ENCODE measurements at places on chromosomes 2 and 18.

- DNase-seq = peak; percentile 87
These were observed 799.7 kb downstream of the LRP1B start for GRCh38 chr2:141331127-141331526.

GRCh38 chr18:48934723-48935432 lies 15.9 kb downstream of the SMAD7 start:
- peak; percentile 27 for DNase-seq

GRCh38 chr2:150258781-150259307 lies 228.6 kb downstream of the RND3 start:
- no peak for DNase-seq

DNA sequence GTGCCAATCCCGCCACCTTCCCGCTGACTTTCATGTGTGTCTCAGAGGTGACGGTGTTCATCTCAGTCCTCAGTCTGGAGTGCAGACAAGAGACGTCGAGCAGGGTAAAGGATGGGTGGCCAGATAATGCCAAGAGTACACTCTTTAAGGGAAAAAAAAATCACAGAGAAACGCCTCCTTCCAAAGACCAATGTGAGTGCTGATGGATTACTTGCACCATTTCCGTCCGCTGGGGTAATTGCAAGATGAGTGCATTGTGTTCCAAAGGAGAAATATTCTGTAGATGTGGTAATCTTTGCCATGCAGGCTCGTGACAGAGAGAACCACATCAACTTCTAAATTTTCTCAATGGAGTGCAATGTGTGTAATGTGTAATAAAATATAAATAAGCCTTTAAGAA lies 81.0 kb downstream of the KLHL29 start:
- DNase-seq = no peak

GRCh38 chr2:238032755-238033337 lies 28.0 kb upstream of the SCLY start:
- DNase-seq = no peak

DNA sequence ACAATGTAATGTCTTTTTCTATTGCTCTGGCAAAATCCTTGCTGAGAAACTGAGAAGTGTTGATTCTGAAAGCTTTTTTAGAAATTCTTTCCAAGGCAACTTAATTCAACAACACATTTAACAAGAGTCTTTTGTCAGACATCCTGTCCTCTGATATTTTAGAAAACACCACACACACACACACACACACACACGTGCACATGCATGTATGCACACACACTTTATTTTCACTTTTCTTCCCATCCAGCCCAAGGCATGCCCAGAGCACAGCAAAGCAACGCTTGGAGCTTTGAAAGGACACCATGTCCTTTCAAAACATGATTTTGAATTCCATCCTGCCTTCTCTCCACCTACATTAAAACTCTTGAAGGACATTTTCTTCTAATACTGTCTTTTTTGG lies 116.1 kb downstream of the ATL2 start:
- no peak for DNase-seq

GRCh38 chr2:96538487-96539214 lies 2.1 kb downstream of the ARID5A start:
- DNase-seq = no peak

- DNase-seq = no peak
These were observed 27.3 kb upstream of the E2F6 start for GRCh38 chr2:11493282-11493681.

GRCh38 chr2:63842149-63843061 lies 709 bp downstream of the UGP2 start:
- DNase-seq = peak; percentile 70

- no peak for DNase-seq
These were observed 18.3 kb upstream of the HNRNPLL start for GRCh38 chr2:38621018-38621417.

DNA sequence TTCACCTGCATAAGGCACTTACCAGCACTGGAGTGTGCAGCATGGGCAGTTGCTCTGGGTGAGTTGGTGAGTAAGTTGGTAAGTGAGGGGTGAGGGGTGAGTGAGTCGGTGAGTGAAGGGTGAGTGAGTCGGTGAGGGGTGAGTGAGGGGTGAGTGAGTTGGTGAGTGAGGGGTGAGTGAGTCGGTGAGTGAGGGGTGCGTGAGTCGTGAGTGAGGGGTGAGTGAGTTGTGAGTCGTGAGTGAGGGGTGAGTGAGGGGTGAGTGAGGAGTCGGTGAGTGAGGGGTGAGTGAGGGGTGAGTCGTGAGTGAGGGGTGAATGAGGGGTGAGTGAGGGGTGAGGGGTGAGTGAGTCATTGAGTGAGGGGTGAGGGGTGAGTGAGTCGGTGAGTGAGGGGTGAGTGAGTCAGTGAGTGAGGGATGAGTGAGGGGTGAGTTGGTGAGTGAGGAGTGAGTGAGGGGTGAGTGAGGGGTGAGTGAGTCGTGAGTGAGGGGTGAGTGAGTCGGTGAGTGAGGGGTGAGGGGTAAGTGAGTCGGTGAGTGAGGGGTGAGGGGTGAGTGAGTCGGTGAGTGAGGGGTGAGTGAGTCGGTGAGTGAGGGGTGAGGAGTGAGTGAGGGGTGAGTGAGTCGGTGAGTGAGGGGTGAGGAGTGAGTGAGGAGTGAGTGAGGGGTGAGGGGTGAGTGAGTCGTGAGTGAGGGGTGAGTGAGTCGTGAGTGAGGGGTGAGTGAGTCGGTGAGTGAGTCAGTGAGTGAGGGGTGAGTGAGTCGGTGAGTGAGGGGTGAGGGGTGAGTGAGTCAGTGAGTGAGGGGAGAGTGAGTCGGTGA lies 17.1 kb downstream of the THAP4 start:
- no peak for DNase-seq

DNA sequence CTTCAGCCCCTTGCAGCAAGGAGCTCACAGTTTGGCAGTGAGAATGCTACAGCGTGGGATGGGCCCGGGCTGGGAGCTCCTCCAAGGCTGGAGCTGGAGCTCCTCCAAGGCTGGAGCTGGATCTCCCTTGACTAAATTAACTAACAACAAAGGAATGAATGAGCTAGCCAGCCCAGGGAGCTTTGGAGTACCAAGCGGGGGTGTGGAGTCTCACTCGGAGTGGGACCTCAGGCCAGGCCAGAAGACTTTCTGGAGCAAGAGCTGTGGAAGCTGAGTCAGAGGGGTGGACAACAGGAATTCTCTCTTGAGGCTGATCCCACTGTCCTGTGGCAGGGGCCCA lies 244.7 kb upstream of the HS6ST1 start:
- DNase-seq = peak; percentile 25

GRCh38 chr2:106363791-106364190 lies 104.4 kb downstream of the RGPD3 start:
- no peak for DNase-seq

- DNase-seq = peak; percentile 20
These were observed 219.6 kb downstream of the ETAA1 start for GRCh38 chr2:67616749-67617148.

- DNase-seq = no peak
These were observed 74.2 kb downstream of the TNS1 start for GRCh38 chr2:217928324-217929181.

- DNase-seq = no peak
These were observed 16.2 kb downstream of the GALM start for GRCh38 chr2:38682008-38682575.

GRCh38 chr2:170886386-170886785 lies 42.7 kb upstream of the GORASP2 start:
- DNase-seq = peak; percentile 82

All from ELR (cell line).